ENCODE measurements at places on chromosomes 3 and 15.

GRCh38 chr3:174016186-174016585 lies 618.6 kb downstream of the NLGN1 start:
- DNase-seq = no peak

- no peak for DNase-seq
Observed at GRCh38 chr15:55894399-55894965, 98.9 kb downstream of the NEDD4 start.

DNA sequence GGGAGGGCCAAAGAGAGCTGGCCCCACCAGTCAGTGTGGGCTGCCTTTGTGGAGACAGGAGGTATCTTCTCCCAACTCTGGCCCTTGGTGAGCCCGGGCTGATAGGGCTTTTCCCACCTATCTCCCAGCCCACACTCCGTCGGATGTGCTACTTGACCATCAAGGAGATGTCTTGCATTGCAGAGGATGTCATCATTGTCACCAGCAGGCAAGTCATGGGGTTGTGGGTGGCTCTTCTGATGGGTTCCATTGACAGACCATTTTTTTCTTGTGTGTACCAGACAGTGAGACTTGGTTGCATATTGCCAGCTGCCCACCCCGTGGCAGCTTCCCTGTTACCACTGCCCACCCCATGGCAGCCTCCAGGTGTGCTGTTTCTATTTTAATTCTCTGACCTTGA lies 3.3 kb downstream of the COPG1 start:
- DNase-seq = no peak

DNA sequence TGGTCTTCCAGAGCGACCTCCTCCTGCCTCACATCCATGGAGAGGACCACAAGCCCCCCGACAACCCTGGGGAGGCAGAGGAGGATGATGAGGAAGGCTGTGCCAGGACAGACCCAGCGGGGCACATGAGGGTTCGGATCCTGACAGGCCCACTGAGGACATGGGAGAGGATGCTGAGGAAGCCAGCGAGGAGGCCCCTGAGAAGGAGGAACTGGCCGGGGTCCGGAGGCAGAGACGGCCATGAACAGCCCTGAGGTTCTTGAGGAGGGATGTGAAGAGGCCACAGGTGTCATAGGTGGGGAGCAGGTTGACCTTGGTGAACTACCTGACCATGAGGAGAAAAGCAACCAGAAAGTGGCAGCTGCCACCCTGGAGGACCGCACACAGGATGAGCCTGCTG lies 54.9 kb upstream of the WNT7A start:
- DNase-seq = no peak

- peak; percentile 13 for DNase-seq
Observed at GRCh38 chr3:189513281-189514117, 117.7 kb upstream of the TP63 start.

DNA sequence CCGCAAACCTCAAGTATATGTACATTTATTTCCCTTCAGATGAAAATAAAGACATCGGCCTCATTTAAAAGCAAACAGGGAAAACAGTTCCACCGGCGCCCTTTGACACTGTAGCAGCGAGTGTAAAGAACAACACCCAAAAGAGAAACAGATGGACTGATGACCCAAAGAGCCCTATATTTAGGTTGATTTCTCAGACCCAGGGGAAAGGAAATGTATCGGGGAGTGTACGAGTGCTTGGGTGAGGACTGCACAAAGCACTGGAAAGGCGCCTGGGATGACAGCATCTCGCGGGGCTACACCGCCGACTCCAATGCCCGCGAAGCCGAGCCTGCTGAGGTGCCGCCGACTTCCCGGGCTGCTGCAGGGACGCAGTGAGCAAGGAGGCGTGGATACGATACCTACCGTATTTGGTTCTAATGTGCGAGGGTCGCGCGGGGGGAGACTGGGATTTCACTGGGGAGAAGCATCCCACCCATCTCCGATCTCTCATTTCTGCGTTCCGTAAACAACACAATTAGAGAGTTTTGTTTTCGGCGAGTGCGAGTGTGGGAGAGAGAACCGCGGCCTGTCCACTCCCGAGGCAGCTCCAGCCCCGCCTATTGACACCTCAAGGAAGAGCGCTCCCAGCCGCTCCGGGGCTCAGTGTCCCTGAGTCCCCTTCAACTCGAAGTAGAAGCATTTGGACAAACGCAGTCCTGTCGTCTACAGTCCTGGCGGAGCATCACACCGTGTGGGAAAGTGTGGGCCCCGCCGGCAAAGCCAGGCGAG lies 2.0 kb downstream of the MECOM start:
- DNase-seq = peak; percentile 87

GRCh38 chr3:47533481-47533880 lies 20.0 kb upstream of the ELP6 start:
- no peak for DNase-seq

DNA sequence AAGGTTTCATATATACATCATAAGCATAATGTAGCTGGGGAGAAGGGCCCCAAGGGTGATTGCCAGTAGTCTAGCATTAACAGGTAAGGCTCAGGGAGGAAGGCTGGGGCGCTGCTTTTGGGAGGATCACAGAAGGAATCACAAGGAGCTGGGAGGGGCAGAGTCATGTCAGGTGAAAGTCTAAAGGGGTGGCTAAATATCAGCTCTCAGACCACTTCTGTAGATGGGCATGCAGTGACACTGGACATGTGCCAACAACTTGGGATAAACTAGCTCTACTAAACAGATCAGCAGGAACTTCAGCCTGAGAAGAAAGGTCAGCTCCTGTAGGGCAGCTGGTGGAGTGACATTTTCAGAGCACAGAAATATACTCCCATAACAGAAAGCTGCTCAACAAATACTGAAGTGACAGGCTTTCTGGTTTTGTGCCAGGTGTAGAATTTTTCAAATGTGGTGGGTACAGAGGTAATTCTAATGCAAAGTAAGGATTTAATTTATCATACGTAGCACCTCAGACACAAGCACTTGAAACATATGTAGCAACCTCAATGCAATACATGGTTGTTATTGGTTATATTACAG lies 79.4 kb downstream of the PEX5L start:
- DNase-seq = no peak

GRCh38 chr3:193344486-193344885 lies 34.1 kb downstream of the ATP13A5 start:
- no peak for DNase-seq

GRCh38 chr3:53715815-53716483 lies 130.3 kb downstream of the CHDH start:
- DNase-seq = no peak

DNA sequence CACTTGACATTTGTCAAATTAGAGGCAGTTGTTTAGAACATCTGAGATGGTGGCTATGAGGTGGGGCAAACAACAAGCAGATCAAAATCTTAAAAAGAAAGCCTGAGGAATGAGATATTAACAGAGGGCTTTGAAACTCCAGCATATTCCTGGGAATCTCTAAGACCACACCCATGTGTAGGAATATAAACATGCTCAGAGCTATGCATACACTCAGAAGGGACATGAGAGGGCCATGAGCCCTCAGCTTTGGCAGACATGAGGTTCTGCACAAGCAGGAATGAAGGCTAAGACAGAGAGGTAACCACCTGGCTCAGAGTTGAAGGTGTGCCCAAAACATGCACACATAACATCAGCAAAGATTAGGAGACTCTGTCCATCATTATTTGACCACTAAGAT lies 37.9 kb downstream of the ATP10A start:
- DNase-seq = no peak

DNA sequence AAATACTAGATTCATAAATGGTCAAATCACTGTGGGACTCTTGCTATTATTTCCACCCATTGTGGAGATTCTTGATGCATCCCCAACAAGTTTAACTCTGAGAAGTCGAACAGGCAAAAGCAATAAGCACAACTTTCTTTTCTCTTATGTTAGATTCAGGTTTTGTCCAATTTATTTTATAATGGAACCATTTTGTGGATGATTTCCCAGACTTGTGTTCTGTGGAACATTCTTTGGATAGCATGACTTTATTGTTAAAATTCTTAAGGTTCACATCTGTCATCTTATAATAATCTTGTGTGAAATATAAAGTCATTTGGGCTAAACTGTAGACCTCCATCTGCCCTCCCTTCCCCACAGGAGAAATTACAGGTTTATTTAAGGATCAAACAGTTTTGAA lies 213.7 kb downstream of the LPP start:
- DNase-seq = no peak

- no peak for DNase-seq
Observed at GRCh38 chr3:60575718-60576272, 675.5 kb downstream of the FHIT start.

DNA sequence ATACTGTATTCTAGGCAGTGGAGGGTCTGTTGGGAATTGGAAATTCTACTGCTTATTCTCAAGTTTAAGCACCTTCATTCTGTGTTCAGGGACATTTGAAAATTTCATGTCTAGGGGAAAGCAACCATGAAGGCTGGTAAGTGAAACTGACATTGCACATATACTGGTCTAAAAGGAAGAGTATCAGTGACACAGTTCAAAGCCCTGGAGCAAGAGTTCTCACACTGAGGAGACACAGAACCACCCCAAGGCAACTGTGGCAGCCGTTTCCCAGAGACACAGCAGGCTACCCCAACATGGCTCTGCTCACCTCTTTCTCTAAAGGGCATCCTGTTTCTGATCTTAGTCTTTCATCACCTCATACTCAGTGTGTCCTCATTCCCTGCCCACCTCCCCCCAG lies 67.5 kb downstream of the KCNMB2 start:
- DNase-seq = no peak

GRCh38 chr15:32908872-32909271 lies 191.1 kb downstream of the GREM1 start:
- no peak for DNase-seq

- no peak for DNase-seq
Observed at GRCh38 chr3:4979428-4980228, at the start of gene BHLHE40. Gene BHLHE40, plus strand, starts transcription at chr3:4979437. Its CDS starts 282 bp downstream, at chr3:4979719.

- no peak for DNase-seq
Observed at GRCh38 chr3:54857343-54857742, 70.5 kb downstream of the LRTM1 start.

DNA sequence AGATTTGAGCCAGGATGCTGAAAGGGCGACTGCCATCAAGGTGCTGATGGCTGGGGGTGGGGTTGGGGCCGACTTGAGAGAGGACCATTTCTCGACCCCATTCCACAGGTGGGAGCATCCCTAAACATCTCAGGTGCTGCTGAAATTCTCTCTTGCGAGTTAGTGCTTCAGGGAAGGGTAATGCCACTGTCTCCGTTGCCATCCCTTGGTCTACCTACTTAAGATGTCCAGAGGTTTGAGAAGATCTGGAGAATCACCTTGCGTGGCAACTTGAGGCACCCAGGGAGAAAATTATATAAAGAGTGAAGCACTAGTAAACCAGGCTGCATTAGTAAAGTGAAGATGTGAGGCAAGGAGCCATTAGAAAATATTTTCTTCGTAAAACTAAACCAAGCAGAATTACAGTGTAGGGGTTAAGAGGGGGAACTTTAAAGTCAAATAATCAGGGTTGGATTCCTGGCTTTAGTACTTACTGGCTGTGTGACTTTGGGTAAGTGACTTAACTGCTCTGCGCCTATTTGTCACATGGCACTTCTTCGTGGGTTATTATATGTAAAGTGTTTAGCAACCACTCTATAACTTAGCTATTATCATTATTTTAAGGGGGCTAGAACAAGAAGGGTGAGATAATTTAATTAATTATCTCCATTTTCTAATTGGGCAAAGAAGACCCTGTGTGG lies 662 bp upstream of the RFTN1 start:
- DNase-seq = no peak

DNA sequence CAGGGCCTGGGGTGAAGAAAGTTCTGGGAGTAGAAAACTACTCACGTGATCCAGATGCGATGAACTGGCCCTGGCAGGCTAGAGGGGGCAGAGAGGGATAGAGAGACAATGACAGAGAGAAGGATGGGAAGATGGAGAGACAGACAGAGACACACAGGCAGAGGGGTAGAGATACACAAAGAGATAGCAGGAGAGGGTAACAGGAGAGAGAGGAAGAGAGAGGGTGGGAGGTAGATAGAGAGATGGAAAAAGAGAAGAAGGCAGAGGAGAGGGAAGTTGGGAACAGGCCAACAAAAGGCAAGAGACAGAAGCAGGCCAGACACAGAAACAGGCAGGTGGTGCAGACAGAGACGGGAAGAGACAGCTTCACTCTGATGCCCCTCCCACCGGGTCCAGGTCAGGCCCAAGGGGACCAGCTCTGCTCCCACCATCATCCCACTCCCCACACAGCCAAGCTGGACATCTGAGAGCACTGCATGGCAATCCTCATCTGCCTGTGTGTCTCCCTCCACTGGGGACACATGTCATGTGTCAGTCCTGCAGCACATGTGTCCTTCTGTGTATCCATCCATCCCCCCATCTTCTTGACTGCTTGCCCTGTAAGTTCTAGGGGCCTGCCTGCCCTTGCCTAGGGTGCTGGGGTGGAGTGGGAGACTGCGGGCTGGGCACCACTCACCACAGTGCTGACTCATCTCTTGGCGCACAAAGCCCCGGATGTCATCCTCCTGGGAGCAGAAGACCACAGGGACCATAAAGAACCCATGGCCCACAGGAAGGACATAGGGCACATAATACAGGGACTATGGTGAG lies 2.2 kb upstream of the UCN2 start:
- no peak for DNase-seq

DNA sequence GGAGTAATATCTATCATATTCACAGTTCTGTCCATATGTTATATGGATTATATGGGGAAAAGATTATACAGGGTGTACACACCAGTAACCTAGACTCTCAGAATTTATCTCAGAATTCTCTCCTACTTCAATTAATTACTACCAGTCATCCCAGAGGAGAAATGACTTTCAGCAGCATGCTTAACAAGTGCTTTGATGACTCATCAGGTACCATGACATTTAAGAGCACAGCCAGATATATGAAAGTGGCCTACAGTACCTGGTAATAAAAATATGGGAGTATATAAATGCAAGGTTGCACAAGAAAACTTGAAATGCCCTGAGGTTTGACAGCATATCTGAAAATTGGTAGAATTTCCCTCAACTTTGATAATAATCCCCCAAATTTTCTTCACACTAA lies 1273.0 kb downstream of the OTOL1 start:
- DNase-seq = no peak

DNA sequence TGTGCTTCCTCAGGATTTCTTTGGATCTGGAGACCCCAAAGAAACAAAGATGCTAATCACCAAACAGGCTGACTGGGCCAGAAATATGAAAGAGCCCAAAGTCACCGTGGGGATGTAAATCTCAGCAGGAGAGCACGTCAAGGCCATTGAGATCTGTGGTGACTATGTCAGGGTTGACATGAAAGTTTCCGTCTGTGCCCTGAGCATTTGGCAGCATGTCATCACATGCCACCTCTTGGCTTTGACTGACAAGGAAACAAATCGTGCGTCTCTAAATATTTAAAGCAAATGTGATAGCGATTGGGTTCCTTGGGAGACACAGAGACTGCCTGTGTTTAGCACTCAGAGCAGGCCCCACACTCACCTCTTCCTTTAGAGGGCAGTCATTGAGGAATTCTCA lies 35.2 kb downstream of the EFCAB12 start:
- DNase-seq = no peak

DNA sequence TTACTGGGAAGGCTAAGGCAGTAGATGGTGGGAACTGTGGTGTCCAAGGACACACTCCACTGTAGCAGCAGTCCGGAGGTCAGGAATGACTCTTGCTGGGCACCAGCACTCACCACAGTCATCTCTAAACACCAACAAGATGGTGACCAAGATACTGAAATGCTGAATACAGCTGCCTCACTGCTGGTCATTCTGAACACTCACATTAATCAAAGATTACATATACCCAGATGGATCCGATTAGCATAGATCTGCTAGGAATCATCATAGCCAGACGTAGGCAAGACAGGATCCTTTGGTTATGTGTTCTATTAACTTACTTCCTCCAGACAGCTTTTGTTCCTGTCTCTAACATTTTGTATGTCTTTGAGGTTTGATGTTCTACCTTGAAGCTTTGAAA lies 134.9 kb upstream of the BFSP2 start:
- no peak for DNase-seq
